ENCODE measurements at places on chromosomes 4 and X. TPM values are rescaled to one million over a fixed set of nuclear protein-coding genes. Genes with fewer than 3 reads are reported as not detected.

UBE2D3 gene
- 498 TPM for polyA plus RNA-seq

TMEM156 gene
- polyA plus RNA-seq: 0.08 TPM

CNGA1 gene
- 1.1 TPM for polyA plus RNA-seq

OTC gene
- 0.08 TPM for polyA plus RNA-seq

FABP2 gene
- polyA plus RNA-seq: 0.26 TPM

YY2 gene
- 1.9 TPM for polyA plus RNA-seq

GCNA gene
- 2.9 TPM for polyA plus RNA-seq

KIT gene
- 0.46 TPM for polyA plus RNA-seq

ARHGAP6 gene
- polyA plus RNA-seq: 4.4 TPM

DGKK gene
- polyA plus RNA-seq: not detected

SCML2 gene
- 1.6 TPM for polyA plus RNA-seq

DUX4 gene
- not detected for polyA plus RNA-seq

SMR3A gene
- polyA plus RNA-seq: not detected

FREM3 gene
- not detected for polyA plus RNA-seq

PPP2R2C gene
- 0.52 TPM for polyA plus RNA-seq

PAGE1 gene
- polyA plus RNA-seq: not detected

FAM9B gene
- not detected for polyA plus RNA-seq

TBC1D8B gene
- 1.4 TPM for polyA plus RNA-seq

HPSE gene
- 0.08 TPM for polyA plus RNA-seq

SYTL5 gene
- 0.01 TPM for polyA plus RNA-seq

PPEF2 gene
- polyA plus RNA-seq: 0.05 TPM

PPARGC1A gene
- 33.1 TPM for polyA plus RNA-seq

NMU gene
- polyA plus RNA-seq: not detected

FAAH2 gene
- not detected for polyA plus RNA-seq

FAM149A gene
- 5.8 TPM for polyA plus RNA-seq

RP2 gene
- polyA plus RNA-seq: 1.7 TPM

CT83 gene
- not detected for polyA plus RNA-seq

CLGN gene
- 0.89 TPM for polyA plus RNA-seq

All from psoas muscle (tissue), 8 donors.